ENCODE measurements at places on chromosomes 5 and 9.

- DNase-seq = no peak
These were observed 89.1 kb upstream of the PPP2R2B start for GRCh38 chr5:146967646-146968045.

DNA sequence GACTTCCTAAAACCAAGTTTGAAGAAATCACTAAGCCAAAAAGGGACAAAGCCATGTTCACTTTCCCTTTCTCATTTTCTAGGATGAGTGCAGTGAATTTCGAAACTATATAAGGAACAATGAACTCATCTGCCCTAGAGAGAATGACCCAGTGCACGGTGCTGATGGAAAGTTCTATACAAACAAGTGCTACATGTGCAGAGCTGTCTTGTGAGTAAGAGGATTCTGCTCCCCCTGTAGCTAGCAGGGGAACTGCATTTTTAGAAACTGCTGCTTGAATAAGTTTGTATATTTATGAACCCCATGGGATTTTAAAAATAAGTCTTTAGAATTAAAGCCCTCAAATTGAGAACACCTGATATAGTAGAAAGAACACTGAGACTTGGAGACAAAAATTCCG is 42.7 kb upstream of the SPINK14 start:
- no peak for DNase-seq

GRCh38 chr5:165574100-165574499 is 2068.7 kb downstream of the MAT2B start:
- no peak for DNase-seq

DNA sequence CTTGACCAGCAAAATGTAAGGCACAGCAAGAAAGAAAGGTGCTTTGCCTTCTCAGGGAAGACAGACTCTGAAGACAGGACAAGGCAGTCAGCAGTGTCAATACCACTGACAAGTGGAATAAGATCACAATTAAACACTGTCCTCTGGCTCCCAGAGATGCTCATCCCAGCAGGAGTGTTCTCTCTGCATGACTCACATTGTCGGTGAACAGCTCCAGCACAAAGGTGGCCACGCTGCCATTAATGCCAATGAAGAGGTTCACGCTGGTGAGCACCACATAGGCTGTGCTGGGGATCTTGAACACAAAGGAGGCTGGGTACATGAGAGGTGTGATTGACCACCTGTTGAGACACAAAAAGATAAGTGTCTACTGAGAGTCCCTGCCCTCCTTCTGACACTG is 31.9 kb downstream of the NIPSNAP3B start:
- no peak for DNase-seq

DNA sequence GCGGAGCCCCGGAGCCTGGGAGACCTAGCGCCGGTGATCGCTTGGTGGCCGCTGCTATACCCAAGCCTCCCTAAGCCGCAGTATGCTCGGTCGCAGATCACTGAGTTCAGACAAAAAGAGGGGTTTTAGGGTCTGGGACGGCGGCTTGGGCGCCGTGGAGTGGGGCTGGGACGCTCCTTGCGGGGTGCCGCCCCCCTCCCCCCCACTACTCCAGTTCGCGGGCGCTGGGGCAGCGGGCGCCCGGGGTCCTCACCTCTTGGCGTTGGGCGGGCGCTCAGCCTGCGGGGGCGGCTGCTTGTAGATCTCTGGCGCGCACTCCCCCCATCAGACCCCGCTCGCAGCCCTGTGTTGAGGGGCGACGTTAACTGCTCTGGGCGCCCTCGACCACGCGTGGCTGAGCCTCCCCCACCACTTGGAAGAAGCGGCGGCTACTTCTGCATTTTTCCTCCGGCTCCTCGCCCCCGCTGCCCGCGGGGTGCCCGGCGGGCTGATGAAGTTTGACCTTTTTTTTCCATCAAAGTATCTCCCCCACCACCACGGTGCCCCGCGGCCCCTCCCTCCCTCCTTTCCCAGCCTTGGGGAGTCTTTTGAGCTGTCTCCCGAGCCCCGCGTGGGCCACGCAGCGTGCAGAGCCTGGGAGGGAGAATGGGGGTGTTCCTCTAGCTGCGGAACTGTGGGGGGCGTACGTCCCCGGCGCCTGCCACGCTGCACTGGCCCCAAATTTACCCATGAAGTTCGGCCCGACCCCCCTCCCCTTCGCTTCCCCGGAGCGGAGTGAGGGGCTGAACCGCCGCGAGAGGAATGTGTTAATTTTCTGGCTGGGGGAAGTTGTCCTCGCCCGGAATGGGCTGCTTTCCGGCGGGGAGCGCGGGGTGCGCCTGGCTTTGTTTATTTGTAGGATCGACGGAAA is 1.2 kb downstream of the CXXC5 start:
- no peak for DNase-seq

DNA sequence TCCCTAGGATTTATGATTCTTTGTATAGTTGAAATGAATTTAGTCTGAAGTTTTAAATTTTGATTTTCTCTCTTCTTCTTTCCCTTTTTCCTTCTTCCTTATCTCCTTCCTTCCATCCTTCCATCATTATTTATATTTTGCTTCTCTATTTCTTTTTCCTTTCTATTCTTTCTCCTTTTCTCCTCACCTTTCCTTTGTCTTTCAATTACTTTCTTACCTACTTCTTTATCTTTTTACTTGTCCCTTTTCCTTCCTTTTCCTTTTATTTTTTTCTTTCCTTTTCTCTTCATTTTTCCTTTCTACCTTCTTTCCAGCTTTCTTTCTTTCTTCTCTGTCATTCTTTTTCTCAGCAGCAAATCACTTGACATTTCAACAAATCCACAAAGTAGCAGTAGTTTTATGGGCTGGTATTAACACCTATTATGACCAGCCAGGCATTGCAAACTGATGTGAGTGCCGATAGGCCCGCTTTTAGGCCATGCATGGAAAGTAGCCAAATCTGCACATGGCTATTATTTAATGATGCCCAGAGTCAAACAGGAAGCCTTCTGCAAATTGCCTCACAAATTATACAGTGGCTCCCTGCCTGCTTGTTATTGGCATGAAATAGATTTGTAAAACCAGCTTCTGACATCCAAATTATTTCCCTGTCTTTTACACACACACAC is 37.1 kb upstream of the NR3C1 start:
- DNase-seq = no peak

- peak; percentile 4 for DNase-seq
These were observed at the start of gene ZFP2 for GRCh38 chr5:178895615-178896571. Gene ZFP2, plus strand, starts transcription at chr5:178895913. Its CDS starts 35,401 bp downstream, at chr5:178931314.

DNA sequence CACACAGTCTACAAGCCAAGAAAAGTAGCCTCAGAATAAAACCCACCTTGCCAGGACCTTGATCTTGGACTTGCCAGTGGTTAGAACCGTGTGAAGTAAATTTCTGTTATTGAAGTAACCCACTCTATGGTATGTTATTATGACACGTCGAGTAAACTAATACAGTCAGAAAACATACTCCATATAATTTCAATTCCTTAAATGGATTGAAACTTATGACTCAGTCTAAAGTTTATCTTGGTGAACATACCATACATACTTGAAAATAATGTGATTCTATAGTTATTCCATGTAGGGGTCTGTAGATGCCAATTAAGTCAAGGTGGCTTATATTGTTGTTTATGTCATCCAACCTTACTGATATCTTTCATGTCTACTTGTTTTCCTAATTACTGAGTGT is 950.7 kb downstream of the TLE4 start:
- no peak for DNase-seq

DNA sequence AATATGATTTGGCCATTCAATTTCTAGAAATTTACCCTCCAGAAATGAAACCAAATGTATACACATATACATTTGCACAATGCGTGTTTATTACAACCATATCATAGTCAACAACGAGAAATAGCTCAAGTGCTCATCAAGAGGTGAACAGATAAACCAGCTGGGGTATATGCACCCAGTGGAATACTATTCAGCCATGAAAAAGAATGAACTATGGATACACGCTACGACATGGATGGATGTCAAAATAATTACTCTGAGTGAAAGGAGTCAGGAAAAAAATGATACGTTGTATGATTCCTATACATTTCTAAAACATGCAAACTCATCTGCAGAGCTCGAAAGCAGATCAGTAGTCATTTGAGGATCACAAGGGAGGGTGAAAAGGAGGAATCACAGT is 441.5 kb upstream of the ADAMTS16 start:
- no peak for DNase-seq

GRCh38 chr5:31193116-31193515 is 370 bp upstream of the CDH6 start:
- no peak for DNase-seq

DNA sequence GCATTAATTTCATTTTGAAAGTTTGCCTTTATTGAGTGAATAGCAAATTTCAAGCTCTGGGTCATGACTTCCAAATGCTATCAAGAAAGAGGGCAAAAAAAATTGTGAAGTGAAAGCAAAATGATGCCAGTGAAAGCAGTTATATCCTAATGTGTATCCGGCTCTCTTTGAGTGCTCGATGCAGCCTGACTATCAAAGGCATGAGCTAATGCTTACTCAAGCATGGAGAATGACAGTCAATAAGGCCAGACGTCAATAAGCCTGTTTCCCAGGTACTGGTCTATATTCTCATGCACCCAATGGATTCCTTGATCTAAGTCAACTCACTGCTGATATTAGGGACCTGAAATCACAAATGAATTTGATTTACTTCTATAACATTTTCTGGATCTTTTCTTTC is 435.5 kb downstream of the CAAP1 start:
- no peak for DNase-seq

- no peak for DNase-seq
These were observed 59.5 kb downstream of the CDC42SE2 start for GRCh38 chr5:131323378-131323777.

GRCh38 chr5:17907094-17907493 is 272.8 kb downstream of the TAF11L14 start:
- DNase-seq = no peak

- DNase-seq = no peak
These were observed 349.0 kb upstream of the MPDZ start for GRCh38 chr9:13628526-13628925.

DNA sequence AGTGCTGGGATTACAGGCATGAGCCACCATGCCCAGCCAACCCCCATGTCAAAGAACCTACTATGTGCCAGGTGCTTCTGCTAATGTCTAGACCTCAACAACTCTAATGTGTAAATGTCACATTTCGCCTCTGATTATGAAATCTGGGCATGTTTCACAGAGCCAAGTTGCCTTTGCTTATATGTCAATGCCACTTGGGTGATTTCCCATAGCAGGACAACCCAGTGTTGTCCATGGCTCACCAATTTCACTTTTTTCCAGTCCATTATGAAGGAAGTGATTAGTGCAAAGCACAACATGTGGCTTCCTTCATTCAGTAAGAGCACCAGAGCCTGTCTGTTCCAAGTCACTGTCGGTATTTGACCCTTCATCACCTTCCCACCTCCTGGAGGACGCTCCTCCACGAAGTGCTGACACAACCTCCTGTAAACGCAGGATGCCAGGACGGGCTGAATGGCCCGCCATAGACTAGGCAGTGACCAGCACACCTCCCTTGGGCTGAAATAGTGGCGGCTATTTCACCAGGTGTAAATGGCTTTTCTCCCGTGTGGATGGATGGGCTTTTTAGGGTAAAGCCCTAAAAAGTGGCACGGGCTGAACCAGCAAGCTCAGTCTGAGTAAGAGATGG is 962 bp upstream of the PKN3 start:
- DNase-seq = no peak

GRCh38 chr5:33827018-33827707 is 64.6 kb downstream of the ADAMTS12 start:
- DNase-seq = no peak

- peak; percentile 91 for DNase-seq
These were observed 665 bp downstream of the TCF7 start for GRCh38 chr5:134114886-134115805.

GRCh38 chr9:133584167-133584558 is 25.0 kb downstream of the FAM163B start:
- DNase-seq = no peak

DNA sequence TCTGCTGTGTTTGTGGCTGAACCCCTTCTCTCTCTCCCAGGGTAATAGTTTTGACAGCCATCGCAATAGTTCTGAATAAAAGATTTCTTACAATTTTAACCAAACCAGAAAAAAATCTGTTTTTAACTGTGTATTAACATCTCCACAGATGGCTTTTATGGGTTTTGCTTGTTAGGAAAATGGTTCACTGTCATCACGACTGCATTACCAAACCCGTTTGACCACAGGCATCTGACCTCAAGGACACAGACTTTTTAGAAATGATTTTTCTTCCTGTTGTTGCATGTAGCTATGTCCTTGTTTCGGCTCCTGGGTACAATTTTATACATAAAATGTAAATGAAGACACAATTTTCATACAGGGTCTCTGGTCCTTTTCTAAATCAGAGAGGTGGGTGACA is 316.1 kb downstream of the IRX1 start:
- no peak for DNase-seq

GRCh38 chr9:110143485-110143884 is 64.5 kb downstream of the C9orf152 start:
- DNase-seq = no peak

DNA sequence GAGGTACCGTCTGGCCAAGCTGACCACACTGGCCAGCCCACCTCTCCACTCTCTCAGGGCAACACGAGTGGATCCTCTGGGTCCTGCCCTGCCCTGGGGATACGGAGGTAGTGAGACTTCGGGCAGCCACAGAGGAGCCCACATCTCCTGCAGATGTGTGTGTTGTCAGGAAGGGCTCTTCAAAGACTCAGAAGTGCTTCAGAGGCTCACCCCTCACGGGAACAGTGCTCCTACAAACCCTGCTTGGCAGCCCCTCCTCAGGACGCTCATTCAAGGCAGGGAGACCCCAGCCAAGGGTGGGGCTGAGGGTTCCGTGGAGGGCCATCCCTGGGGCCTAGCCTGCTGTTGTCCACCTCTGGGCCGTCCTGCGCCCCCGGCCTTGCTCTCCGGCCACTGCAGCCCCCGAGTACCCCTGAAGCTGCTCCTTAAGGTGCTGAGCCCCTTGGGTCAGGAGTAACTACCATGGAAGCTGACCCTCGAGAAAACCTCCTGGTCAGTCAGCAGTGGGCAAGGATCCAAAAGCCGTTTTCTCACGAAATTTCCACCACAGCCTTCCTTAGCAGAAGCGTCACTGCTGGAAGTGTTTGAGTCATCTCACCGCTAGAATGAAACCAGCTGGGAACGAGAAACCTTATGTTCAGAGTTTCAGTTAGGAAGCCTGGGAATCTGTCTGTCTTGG is 23.2 kb upstream of the LRRC14B start:
- no peak for DNase-seq

- no peak for DNase-seq
These were observed 9.7 kb upstream of the ZNF366 start for GRCh38 chr5:72516916-72517315.

DNA sequence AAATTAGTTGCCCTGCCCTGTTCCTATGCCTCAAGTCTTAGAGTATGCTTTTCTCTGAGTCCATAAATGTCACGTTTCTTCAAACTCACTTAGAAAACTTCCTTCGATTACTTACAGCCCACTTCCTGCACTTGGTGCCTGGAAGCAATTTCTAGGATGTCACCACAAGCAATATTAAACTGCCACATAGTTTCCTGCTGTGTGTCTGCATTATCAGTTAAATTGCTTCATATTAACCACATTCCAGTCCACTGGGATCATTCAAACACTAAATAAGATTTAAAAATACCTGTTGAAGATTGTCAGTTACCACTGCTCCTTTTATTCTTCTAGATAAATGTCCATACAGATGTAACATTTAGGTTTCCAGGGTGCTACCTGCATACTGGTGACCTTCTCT is 4.1 kb downstream of the DENND1A start:
- DNase-seq = no peak
